ENCODE measurements at places on chromosomes 1 and 21. TPM values are rescaled to one million over a fixed set of nuclear protein-coding genes. Genes with fewer than 3 reads are reported as not detected.
A peak's percentile ranks its signal among the peaks of the same experiment; 100 is the strongest.

The RGS4 gene
- polyA plus RNA-seq: 3.8 TPM

GRCh38 chr21:44817506-44817880 is 369 bp downstream of the SUMO3 start:
- peak; percentile 94 for DNase-seq

The EXTL1 gene
- 3.1 TPM for polyA plus RNA-seq

DNA sequence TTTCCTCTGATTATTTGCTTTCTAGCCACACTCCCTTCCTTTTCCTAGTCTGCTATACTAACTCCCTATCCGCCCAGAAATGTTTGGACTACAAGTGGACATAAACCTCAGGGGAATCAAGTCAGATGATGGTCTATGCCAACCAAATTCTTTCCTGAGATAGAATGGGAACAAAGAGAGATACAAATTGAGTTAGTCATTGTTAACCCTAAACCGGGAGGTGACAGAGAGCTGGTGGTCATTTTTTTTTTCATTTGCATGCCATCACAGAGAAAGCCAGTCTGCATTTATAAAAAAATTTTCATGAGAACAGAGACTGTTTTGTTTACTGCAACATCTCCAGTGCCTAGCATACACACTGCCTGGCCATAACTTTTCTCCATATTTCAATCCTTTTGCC is 35.0 kb downstream of the MYSM1 start:
- no peak for DNase-seq

The DDR2 gene
- 23.7 TPM for polyA plus RNA-seq

DNA sequence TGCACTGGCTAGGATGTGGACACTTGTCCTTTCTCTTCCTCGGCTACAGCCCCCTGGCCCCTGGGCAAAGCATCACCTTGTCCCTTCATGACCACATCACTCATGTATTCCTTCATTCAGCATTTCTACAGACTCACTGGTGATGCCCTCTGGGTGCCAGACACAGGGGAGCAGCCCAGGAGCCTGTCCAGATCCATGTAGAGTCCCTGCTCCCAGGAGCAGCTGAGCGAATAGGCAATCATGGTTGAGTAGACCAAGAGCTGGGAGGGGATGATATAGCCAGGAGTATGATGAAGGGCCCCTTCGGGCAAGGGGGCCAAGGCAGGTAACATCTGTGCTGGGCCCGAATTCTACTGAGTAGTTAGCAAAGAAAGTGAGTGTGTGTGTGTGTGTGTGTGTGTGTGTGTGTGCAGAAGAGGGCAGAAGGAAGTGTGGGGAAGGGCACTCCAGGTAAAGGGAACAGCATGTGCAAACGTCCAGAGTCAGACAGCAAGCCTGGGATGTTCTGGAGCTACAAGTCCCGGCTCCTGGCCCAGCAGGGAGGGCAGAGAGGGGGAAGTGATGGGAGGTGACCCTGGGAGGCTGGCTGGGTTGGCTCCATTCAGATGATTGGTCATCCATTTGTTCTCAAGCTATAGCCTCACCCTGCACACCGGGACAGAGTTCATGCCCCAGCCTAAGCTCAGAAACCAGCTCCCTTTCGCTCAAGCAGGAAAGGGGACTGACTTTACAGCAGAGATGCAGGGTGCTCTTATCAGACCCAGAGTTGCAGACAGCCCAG is 21.0 kb upstream of the PIK3CD start:
- no peak for DNase-seq

The PBX1 gene
- 42.6 TPM for polyA plus RNA-seq

DNA sequence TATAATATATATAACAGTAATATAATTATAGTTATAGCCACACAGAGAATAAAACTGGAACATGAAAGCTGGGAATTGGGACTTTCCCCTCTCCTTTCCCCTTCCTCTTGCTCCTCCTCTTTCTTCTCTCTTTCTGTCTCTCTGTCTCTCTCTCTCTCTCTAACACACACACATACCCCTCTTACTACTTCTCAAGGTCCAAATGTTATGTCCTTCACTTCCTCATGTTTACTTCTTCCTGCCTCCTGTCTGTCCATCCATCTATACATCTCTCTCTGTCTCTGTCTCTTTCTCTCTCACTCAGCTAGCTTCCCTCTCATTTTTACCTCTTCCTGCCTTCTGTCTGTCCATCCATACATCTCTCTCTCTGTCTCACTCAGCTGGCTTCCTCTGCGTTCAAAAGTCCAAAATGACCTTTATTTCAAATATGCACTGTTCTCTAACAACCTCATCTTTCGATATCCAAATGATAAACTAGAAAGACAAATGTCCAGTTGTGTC is 261.1 kb downstream of the SIPA1L2 start:
- DNase-seq: no peak

- no peak for DNase-seq
Measured at GRCh38 chr21:45537111-45537745, 5.0 kb downstream of the SLC19A1 start.

DNA sequence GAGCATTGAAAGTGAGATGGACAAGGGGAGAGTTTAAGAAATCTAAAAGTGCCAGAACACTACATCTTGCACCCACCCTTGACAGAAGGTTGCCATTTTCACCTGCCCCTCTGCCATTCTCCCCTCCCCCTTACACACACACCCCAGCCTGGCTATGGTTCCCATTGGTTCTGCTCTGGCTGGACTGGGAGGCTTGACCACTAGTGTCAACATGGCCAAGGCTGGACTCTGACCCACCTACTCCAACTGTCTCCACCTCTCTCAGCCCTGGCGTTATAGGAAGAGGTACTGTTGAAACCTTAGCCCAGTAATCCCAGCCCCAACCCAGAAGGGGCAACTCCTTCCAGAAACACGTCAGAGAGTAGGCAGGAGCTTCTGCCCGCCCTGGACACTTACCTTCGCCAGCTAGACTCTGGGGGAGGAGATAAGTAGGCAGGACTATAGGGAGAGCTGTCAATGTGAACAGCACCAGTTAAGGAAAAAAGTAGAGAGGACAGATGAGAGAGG is 4.5 kb downstream of the CRTC2 start:
- DNase-seq: no peak

GRCh38 chr1:184387069-184387475 is 243 bp downstream of the C1orf21 start:
- DNase-seq: no peak

DNA sequence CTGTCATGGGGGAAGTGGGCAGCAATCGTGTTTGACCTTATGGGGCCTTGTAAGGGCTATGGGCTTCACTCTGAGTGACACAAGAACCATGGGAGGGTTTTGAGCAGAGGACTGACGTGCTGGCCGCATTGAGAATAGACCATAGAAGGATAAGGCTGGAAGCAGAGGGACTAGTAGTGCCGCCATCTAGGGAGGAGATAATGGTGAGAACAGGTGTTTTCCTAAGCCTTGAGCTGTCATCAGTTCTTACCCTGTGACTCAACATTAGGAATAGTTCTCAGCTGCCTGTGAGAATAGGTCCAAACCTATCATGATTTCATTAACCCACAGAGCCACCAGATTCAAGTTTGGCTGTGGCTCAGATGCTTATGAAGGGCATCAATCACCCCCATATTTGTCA is 228.5 kb downstream of the CACNA1E start:
- peak; percentile 64 for DNase-seq

The TAF12 gene
- polyA plus RNA-seq: 32.0 TPM

The CYP4A22 gene
- polyA plus RNA-seq: not detected

The PRAMEF12 gene
- polyA plus RNA-seq: not detected

DNA sequence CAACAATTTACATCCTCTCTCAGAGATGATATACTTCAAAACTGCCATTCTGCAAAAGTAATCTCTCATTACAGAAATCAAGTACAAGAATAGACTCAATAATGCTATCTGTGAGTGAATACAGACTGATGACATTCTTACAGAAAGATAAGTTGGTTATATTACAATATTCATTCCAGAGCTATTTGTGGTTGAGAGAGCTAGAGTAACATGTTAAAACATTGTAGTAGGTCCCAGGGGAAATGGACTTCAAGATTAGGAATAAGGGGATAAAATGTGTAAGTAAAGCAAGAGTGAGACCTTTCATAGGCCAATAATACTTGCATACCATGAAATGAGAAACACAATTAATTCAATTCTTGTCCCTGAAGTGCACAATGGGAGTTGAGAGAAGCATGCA is 1.5 kb downstream of the F13B start:
- DNase-seq: no peak

DNA sequence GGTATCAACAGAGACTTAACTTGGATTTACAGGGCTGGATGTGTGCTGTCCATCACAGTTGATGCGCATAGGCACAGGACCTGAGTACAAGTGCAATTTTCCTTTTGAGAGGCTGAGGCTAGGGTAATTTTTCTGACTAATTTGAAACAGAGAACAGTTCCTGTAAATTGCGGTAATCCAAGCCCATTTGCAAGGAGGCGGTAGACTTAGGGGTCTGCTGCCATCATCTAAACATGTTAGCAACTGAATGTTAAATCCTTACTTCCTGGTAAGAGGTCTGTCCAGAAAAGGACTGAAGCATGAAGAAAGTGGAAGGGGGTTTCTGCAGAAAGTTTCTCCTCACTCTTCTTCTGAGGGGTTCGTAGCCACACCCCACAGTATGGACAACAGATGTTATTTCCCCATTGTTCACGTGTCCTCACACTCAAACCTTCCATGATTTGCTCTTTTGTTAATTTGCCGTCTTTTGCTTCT is 23.7 kb upstream of the C1orf198 start:
- peak; percentile 33 for DNase-seq

- DNase-seq: no peak
Measured at GRCh38 chr1:195584870-195585624, 1023.2 kb downstream of the KCNT2 start.

DNA sequence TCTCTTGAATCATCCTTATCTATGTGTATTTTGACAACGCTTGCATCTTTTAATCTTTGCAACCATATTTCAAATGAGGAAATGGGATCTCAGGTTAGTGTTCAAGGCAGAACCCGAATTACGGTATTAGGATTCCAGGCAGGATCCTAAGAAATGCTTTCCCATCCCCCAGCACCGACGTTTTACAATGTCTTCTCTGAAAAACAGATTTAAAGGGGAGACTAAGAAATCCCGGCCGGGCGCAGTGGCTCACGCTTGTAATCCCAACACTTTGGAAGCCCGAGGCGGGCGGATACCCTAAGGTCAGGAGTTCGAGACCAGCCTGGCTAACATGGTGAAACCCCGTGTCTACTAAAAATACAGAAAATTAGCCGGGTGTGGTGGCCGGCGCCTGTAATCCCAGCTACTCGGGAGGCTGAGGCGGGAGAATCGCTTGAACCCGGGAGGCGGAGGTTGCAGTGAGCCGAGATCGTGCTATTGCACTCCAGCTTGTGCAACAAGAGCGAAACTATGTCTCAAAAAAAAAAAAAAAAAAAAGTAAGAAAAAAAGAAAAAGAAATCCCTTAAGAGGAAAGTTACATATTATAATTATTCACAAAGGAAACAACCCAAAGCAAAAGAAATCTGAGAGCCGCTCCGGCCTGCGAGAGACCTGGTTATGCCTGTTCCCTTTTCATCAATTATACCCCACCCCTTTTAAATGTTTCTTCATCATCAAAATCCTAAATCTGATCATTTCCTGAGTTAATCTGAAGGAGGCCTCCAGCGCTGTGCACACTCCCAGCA is 801 bp upstream of the GORAB start:
- peak; percentile 48 for DNase-seq

DNA sequence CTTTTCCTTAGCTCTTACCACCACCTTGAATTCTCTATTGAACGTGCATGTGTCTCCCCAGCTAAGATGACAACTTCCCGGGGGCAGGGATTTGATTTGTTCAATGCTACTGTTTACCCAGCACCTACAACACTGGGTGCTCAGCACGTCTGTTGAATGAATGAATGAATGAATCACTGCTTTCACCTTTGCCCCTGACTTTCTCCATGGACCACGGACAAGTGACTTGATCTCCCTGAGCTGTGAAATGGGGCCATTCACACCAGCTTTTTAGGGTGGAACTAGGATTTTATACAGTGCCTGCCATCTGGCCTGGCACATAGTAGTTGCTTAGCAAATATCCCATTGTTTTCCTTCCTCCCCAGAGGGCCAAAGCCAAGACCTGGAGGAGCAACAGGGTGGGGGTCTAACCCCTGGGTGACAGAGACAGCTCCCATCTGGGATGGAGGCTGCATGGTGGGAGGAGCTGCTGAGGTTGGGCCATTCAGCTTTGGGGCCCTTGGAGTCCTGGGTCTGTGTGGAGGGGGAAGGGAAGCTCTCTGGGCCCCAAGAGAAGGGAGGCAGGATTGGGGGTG is 15.7 kb downstream of the TNFRSF1B start:
- DNase-seq: no peak

- DNase-seq: no peak
Measured at GRCh38 chr1:19361611-19362147, 49.6 kb downstream of the SLC66A1 start.

DNA sequence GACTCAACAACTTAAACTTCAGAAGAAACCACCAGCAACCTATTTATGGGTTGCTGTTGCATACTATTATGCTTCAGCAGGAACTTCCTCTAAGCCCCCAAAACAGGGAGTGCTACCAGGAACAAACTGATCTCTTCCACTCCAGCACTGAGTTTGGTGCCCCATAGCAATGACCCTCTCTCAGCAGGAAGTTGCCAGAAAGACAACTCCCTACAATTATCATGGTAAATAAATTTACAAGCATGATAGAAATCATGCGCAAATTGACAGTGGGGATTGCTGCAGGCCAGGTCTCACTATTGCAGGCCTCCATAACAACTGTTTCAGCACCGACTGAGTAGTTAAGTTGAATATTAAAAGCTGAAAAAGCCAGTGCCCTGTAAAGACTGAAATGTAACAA is 180.6 kb downstream of the PLA2G4A start:
- no peak for DNase-seq

The C4BPB gene
- polyA plus RNA-seq: not detected

GRCh38 chr1:37811027-37811655 is 3.1 kb upstream of the YRDC start:
- DNase-seq: peak; percentile 83

- no peak for DNase-seq
Measured at GRCh38 chr1:22053861-22054770, 1.6 kb downstream of the CDC42 start.

- no peak for DNase-seq
Measured at GRCh38 chr1:74652711-74653139, 20.9 kb downstream of the ERICH3 start.

The S100A7 gene
- not detected for polyA plus RNA-seq

GRCh38 chr1:82948386-82948785 is 1050.5 kb downstream of the TTLL7 start:
- DNase-seq: peak; percentile 58

GRCh38 chr1:203026666-203027663 is 674 bp downstream of the PPFIA4 start:
- peak; percentile 27 for DNase-seq

DNA sequence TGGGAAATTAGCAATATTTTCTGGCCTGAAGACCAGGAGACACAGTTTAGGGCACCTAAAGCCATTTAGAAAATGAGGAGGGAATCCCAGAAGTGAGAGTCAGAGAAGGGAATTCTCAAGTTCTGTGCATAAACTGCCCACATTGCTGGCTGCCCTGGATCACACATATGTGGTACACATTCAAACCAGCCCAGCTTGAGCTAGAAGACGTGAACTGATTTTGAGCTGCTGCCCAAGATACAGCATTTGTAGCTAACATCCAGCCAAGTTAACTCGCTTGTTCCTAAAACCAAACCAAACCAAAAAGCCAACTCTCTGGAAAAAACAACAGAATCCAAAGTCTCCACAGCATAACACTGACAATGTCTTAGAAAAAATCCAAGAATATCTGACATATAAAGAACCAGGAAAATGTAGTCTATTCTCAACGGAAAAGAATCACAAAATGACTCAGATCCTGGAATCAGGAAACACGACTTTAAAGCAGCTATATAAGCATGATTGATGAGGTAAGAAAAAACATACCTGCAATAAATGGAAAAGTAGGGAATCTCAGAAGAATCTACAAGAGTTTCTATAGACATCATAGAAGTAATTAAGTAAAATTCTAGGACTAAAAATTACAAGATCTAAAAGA is 18.2 kb upstream of the QSOX1 start:
- DNase-seq: no peak

Data from muscle of leg (tissue), 16 donors.